ENCODE measurements at places on chromosomes 11 and 22. TPM values are rescaled to one million over a fixed set of nuclear protein-coding genes. Genes with fewer than 3 reads are reported as not detected.
A peak's percentile ranks its signal among the peaks of the same experiment; 100 is the strongest.

GRCh38 chr11:74720596-74721478 is 10.4 kb downstream of the CHRDL2 start:
- no peaks in the 10 kb centered on the region for H3K4me1 ChIP-seq
- no peaks in the 10 kb centered on the region for H3K36me3 ChIP-seq
- peak; percentile 37 for DNase-seq
- H3K27me3 ChIP-seq = peaks cover 13% of the 10 kb centered on the region
- no peak overlapping the region for H3K27ac ChIP-seq
- H3K4me3 ChIP-seq = no peak overlapping the region

GRCh38 chr11:121534131-121535093 is 81.6 kb upstream of the SORL1-AS1 start:
- no peak for DNase-seq
- H3K36me3 ChIP-seq = no peaks in the 10 kb centered on the region
- no peak overlapping the region for H3K27ac ChIP-seq

GRCh38 chr11:105000797-105001196 is 22.2 kb downstream of the CASP5 start:
- no peak overlapping the region for H3K27ac ChIP-seq
- no peaks in the 10 kb centered on the region for H3K36me3 ChIP-seq
- no peak for DNase-seq
- no peaks in the 10 kb centered on the region for H3K27me3 ChIP-seq

Gene OR52N5
- not detected for total RNA-seq

Gene FGF19
- total RNA-seq = not detected

GRCh38 chr11:69554849-69555248 is 73.4 kb downstream of the LINC01488 start:
- no peak for DNase-seq
- H3K27me3 ChIP-seq = no peaks in the 10 kb centered on the region
- H3K36me3 ChIP-seq = no peaks in the 10 kb centered on the region
- H3K4me3 ChIP-seq = no peak overlapping the region
- no peaks in the 10 kb centered on the region for H3K4me1 ChIP-seq

DNA sequence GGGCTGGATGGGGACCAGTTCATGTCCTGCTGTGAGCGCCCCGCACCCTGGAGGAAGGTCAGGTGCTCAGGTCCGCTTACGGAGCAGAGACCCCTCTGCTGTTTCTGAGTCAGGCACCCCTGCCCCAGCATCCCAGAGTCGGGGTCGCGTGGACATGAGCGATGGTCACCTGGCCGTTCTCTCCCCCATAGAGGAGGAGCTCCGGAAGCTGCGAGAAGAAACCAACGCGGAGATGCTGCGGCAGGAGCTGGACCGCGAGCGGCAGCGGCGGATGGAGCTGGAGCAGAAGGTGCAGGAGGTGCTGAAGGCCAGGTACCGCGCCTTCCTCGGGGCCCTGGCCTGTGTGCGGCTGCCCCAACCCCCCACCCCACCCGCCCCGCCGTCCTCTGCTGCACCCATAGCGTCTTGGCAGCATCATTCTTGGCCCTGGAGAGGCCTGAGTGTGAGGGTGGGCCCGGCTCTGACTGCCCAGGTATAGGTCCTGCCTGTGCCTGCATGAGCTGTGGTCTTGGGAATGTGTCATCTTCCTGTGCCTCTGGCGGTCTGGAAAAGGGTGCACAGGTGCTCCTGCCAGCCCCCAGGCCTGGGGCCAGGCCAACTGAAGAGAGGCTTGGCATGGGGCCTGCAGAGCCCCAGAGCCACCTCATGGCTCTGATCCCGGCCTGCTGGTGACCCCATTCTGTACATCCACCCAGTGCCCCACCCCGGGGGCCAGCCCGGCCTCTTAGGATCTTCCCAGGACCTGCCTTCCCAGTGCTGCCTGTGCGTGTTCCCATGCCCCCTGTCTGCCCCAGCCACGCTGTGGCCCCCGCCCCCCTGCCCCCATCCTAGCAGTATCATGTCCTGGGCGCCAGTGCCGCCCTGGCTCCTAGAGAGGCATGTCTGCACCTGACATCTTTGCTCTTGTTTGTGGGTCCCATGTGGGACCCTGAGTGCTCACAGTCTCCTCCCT is 38.1 kb downstream of the GRAMD4 start:
- no peak overlapping the region for H3K27ac ChIP-seq
- no peaks in the 10 kb centered on the region for H3K36me3 ChIP-seq
- peaks cover 4% of the 10 kb centered on the region for H3K4me1 ChIP-seq
- no peak overlapping the region for H3K4me3 ChIP-seq
- no peaks in the 10 kb centered on the region for H3K27me3 ChIP-seq

DNA sequence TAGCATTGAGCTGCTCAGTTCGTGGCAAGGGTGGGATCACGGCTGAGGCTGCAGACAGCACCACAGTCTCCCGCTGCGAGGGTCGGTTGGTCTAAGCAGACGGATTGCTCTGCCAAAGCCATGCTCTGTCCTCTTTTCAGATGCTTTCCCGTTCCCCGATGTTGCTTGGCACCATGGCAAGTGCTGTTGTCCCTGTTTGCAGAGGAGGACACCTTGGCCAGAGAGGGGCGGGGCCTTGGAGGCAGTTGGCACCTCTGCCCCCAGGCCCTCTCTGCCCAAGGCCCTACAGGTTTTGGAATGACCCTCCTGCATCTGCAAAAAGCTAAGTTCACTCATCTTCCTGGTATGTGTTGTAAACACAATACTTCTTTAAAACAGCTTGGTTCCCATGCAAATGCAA is 11.6 kb downstream of the CCDC157 start:
- DNase-seq = no peak
- no peak overlapping the region for H3K4me3 ChIP-seq

Gene LRRN4CL
- 0.17 TPM for total RNA-seq

GRCh38 chr11:120224361-120224760 is 13.5 kb downstream of the OAF start:
- no peaks in the 10 kb centered on the region for H3K27me3 ChIP-seq
- H3K27ac ChIP-seq = no peak overlapping the region
- no peaks in the 10 kb centered on the region for H3K36me3 ChIP-seq
- no peak overlapping the region for H3K4me3 ChIP-seq
- no peak for DNase-seq

GRCh38 chr11:44940404-44940803 is 10.3 kb downstream of the TP53I11 start:
- no peak for DNase-seq
- no peaks in the 10 kb centered on the region for H3K36me3 ChIP-seq
- no peaks in the 10 kb centered on the region for H3K27me3 ChIP-seq
- no peaks in the 10 kb centered on the region for H3K4me1 ChIP-seq

Gene TUB
- total RNA-seq = 5.7 TPM

DNA sequence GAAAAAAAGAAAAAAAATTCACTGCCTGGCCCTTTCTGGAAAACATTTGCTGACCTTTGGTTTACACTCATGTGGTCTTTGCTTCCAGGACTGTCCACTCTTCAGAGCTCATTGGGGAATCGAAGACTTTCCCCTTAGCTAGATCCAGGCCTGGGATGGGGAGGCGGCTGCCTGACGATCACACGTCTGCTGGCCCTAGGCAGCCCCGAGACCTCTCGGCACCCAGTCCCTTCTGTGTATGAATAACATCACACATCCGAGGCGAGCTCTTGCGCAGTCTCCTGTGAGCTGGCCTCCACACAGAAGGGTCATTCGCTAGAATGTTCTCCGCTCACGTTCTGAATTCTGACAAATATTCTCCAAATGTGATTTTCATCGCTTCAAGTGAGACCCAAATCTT is 25.7 kb upstream of the GAL start:
- peak; percentile 16 for DNase-seq
- no peak overlapping the region for H3K27ac ChIP-seq
- peaks cover 59% of the 10 kb centered on the region for H3K27me3 ChIP-seq
- no peak overlapping the region for H3K4me3 ChIP-seq
- peaks cover 14% of the 10 kb centered on the region for H3K4me1 ChIP-seq

GRCh38 chr11:71221821-71222220 is 30.6 kb downstream of the SHANK2 start:
- no peak overlapping the region for H3K4me3 ChIP-seq
- H3K4me1 ChIP-seq = no peaks in the 10 kb centered on the region
- no peaks in the 10 kb centered on the region for H3K27me3 ChIP-seq
- DNase-seq = no peak
- H3K27ac ChIP-seq = no peak overlapping the region
- H3K36me3 ChIP-seq = no peaks in the 10 kb centered on the region

DNA sequence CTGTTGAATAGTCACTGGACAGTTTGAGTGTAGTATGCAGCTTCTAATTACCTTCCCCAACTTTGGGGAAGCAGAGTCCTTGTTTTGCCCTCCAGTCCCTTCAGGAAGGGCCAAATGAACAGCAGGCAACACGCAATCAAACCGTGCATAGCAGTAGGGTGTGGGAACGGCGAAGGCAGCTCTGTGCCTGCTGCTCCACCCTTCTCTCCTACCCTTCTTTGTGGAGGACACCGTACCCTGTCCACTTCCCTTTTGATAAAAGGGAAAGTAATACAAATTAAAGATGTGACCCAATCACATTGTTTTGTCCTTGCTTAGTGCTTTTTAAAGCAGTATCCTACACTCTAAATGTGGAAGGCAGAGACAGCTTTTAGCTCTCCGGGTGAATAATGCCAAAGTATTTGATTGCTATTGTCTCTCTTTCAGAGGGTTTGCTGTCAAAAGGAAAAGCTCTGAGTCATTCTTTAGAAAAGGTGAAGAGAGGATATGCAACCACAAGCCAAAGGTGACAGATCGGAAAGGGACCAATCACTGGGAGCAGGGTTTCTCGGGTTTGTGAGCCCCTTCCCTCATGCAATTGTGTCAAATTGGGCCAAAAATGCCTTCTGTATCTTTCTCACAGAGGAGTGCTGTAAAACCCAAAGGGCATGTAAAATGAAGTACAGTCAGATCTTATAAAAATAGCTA is 407.3 kb upstream of the CCDC90B start:
- H3K4me3 ChIP-seq = no peak overlapping the region
- DNase-seq = no peak
- no peaks in the 10 kb centered on the region for H3K4me1 ChIP-seq
- H3K27ac ChIP-seq = no peak overlapping the region
- no peaks in the 10 kb centered on the region for H3K27me3 ChIP-seq

- DNase-seq = no peak
- H3K27ac ChIP-seq = no peak overlapping the region
- no peaks in the 10 kb centered on the region for H3K27me3 ChIP-seq
Observed at GRCh38 chr11:120805960-120806555, 217.8 kb upstream of the TBCEL start.

Gene CD3E
- not detected for total RNA-seq

DNA sequence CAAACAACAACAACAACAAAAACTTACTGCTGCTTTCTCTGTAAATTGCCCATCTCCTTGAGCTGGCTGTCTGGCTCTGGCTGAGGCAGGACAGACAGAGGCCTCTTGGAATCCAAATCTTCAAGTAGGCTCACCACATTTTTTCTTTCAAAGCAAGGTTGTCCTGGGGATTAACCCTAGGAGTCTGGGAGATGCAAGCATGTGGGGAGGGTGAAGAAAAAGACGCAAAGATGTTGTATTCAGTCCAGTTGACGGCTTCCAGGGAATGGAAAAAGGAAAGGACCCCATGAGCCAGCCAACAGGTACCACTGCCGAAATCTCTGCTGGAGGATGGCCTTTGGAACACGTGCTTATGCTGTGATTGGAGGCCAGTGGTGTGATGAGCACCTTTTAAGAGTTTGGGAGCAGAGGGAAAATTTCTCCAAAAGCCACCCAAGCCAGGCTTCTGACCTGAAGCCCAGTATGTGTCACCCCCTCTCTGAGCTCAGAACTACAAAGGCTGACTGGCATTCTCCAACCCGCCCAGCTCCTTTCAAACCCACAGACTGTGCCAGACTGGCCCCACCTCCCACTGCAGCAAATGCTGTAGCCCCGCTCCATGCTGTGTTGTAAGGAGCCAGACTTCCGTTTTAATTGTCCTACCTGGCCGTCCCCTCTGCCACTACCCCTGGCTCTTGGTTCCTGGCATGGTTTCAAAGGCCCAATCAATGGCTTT is 10.8 kb downstream of the BLID start:
- no peak overlapping the region for H3K4me3 ChIP-seq
- H3K27me3 ChIP-seq = no peaks in the 10 kb centered on the region
- peak; percentile 59 for DNase-seq
- peaks cover 45% of the 10 kb centered on the region for H3K36me3 ChIP-seq

DNA sequence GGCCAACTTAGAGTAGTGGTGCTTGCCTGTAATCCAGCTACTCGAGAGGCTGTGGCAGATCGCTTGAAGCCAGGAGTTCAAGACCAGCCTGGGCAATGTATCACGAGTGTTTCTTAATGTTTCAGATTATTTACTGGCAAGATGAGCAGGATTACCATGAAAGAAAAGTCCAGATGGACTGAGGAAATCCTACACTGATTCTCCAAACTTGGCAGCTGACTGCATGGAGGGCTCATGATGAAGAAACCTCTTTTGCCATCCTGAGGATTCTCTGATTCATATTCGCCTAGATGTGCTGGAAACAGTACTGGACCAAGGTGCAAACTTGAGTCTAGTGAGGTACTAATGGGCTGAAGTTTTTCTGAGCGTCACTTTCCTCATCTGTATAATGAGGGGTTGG is 2.8 kb upstream of the SIDT2 start:
- H3K27ac ChIP-seq = no peak overlapping the region
- no peak overlapping the region for H3K4me3 ChIP-seq
- H3K4me1 ChIP-seq = peaks cover 28% of the 10 kb centered on the region
- H3K27me3 ChIP-seq = no peaks in the 10 kb centered on the region
- no peak for DNase-seq
- peaks cover 4% of the 10 kb centered on the region for H3K36me3 ChIP-seq

- no peak for DNase-seq
- peaks cover 6% of the 10 kb centered on the region for H3K4me1 ChIP-seq
- no peak overlapping the region for H3K4me3 ChIP-seq
- peaks cover 2% of the 10 kb centered on the region for H3K27me3 ChIP-seq
- H3K36me3 ChIP-seq = no peaks in the 10 kb centered on the region
Observed at GRCh38 chr22:44201665-44202064, 20.9 kb downstream of the PARVG start.

DNA sequence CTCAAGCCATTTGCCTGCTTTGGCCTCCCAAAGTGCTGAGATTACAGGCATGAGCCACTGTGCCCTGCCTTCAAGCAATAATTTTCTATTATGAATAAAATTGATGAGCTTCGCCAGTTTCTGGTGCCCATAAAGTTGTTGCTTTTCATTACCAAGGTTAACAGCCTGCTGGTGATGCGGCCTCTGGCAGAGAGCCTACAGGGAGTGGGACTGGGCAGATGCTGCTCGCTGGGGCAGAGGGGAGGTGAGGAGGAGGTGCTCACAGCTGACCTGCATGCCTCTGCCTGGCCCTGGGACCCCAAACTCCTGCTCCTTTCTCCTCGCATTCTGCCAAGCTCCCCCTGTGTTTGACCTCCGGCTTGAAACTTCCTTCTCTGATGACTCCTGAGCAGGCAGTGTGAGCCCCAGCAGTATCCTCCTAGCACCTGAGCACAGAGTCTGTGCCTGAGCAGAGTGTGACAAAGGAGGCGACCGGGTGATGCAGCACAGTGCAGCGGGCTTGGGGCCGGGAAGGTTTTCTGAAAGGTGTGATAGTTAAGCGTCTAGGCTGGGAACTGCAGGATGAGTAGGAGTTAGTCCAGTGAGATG is 56.1 kb upstream of the B3GAT1 start:
- H3K27ac ChIP-seq = no peak overlapping the region
- no peak overlapping the region for H3K4me3 ChIP-seq

GRCh38 chr11:94925422-94926270 is 47.7 kb downstream of the CWC15 start:
- no peaks in the 10 kb centered on the region for H3K36me3 ChIP-seq
- H3K27me3 ChIP-seq = no peaks in the 10 kb centered on the region
- H3K4me1 ChIP-seq = peaks cover 34% of the 10 kb centered on the region
- H3K4me3 ChIP-seq = no peak overlapping the region
- H3K27ac ChIP-seq = peak overlapping the region; percentile 79

Gene OR8D4
- total RNA-seq = not detected

Gene MPPED2
- 1.6 TPM for total RNA-seq

Data from astrocyte (in vitro differentiated cells and primary cell).